Right lobe of liver (tissue), 6 donors: ENCODE measurements at places on chromosomes 1 and 21.

DNA sequence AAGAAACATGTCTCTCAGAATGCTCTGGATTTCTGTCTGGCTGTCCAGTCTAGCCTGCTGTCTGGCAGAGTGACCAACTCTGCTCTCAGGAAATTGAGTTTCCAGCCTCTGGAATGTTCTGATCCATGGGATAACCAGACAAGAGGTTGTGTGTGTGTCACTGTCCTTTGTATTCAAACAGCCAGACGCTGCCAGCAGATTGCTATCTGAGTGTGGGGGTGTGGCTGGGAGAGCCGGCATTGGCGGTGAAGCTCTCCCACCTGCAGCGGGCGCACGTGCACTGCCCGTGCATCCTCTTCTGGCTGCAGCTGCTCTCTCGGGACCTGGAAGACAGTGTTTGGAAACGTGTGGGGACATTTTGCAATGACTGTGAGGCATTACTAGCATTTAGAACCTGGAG lies 26.1 kb downstream of the PKP1 start:
- peak; percentile 95 for DNase-seq

GRCh38 chr1:59452559-59452958 lies 155.7 kb downstream of the FGGY start:
- no peak for DNase-seq

GRCh38 chr1:32742199-32742947 lies 39.8 kb upstream of the SYNC start:
- DNase-seq = no peak

- DNase-seq = no peak
Observed at GRCh38 chr1:192578144-192578909, 2.8 kb downstream of the RGS1 start.
